ENCODE measurements at places on chromosomes 11 and 22.

GRCh38 chr11:35223371-35223796, 84.4 kb downstream of the CD44 start:
- no peak for DNase-seq

- no peak for DNase-seq
These were observed 39.8 kb upstream of the SHISAL1 start for GRCh38 chr22:44352378-44353035.

DNA sequence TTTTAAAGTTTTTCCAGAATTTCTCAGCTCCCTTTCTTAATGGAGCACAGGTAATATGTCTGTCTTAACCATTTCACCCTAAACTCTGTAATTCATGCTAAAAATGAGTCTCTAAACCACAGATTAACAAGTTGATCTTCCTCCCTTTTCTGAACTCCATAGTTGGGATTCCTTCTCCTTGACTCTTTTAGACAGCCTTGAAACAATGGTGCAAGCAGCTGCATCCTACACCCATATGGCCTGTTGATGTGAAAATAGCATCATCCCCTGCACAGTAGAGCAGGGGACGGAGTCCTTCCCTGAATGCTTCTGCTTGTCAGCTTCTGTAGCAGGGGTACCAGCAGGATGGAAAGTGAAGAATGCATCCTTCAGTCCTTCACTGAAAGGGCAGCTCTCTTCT, 192.8 kb upstream of the SORL1-AS1 start:
- no peak for DNase-seq

DNA sequence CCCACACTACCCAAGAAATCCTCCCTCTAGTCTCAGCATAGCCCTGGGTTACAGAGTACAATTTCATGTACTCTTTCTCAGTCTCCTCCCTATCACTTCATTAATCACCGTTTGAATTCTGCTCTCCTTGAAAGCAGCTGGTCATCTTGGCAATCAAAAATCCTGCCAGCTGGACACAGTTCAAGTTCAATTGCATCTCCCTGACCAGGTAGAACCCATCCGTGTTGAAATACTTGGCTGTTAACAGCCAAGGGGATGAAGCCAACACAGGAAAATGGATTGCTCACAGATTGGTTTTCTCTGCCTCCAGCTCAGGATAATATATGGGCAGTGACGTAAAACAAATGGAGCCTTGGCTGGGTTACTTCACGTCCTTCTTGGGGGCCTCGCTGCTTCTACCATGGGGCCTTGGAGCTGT, 55.1 kb upstream of the GRK3 start:
- no peak for DNase-seq

All from SJSA1 (cell line).